ENCODE measurements at places on chromosomes 12 and 14.

DNA sequence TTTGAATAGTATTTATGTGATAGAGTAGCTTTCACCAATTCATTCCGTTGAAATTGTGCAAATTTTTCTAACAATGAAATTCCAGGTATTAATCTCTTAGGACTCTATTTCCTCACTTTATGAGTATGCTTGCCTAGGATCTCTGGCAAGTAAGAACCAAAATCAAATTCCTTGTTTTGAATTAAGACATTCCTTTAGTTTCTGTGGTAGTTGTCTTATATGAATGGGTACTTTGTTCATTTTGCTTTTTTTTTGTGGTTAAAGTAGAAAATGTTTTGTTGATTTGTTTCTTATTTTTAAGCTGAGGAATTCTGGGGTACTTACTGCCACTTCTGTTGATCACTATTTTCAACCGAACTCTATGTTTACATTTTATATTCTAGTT lies 59.8 kb downstream of the KITLG start:
- no peak for DNase-seq

DNA sequence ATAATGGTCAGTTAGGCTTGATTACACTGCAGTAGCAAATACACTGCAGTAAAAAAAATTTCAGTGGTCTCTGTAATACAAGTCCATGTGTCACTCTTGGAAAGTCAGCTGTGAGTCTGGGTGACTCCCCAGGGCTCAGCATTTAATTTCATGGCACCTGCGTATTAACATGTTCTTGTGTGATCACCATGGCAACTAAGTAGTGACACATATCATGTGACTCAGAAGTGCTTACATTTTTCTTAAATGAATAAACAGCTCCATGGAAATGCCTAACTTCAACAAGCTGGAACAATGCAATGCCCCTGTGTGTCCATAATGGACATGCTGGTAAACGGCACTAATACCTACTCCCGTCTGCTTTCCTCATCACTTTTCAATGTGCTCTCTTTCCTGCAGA lies 88.5 kb upstream of the ANO4 start:
- no peak for DNase-seq

- DNase-seq = no peak
Observed at GRCh38 chr14:102278631-102278935, 26.4 kb downstream of the MOK start.

DNA sequence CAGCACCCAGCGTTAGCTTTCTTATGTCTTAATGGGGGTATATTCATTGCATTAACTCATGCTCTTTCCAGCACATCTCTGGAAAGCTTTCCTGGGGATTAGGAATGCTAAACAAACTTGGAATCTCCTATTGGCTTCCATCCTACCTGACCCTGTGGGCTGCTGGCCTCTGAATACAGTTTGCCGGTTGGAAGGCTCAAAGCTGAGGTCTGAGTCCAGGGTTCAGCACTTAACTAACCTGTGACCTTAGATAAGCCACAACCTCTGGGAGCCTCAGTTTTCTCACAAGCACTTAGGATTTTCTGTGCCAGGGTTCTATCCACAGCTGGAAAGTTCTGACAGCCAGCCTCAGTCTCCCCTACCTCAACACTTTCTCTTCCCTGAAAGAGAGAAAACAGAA lies 12.9 kb upstream of the RND1 start:
- no peak for DNase-seq

DNA sequence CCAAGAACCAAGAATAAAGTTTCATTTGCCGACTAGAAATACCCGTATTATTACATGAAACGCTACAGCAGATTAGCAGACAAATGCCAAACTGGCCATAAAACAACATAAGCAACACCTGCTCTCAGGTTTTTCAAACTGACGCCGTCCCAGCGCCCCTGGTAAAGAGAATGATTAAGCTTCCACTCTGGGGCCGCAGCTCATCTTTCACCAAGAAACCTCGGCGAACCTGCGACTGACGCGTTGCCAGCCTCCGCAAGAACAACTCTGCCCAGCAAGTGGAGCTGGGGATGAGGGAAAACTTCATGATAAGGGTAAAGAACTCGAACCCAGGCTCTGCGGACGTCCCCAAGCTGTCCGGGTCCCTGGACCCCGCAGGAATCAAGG lies 530 bp downstream of the ARL1 start:
- DNase-seq = peak; percentile 31

DNA sequence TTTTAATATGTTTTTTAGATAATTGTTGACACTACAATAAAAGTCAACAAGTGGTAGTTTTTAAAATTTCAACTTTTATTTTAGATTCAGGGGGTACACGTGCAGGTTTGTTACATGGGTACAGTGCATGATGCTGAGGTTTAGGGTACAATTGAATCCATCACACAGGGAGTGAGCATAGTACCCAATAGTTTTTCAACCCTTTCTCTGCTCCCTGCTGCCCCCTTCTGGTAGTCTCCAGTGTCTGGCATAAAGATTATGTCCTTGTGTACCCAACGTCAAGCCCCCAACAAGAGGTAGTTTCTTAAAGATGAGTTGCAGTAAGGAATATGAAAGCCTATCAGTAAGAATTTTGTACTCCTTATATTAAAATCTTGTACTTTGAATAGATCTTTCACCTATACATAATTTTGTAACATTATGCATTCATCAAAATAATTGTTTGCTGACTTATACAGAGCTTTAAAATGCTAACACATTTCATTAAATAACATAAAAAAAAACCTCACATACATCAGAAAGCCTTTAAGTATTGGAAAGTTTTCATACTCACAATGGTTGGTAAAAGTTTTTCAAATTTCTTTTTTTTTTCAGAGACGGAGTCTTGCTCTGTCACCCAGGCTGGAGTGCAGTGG lies 5.4 kb upstream of the RALGAPA1 start:
- DNase-seq = peak; percentile 68

DNA sequence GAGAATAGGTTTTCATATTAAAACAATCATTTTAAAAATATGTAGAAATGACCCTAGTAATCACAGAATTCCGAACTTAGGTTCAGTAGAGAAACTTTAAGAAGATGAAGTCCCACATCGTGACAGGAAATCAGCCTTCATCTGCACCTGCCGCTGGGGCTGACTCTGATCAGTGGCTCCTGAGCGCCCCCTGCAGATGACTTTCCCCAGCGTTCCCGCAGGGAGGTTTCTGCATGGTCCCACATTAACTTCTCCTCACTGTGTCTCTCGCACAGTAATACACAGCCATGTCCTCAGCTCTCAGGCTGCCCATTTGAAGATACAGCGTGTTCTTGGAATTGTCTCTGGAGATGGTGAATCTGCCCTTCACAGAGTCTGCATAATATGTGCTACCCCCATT lies 1131.1 kb downstream of the TMEM121 start:
- no peak for DNase-seq

- DNase-seq = no peak
Observed at GRCh38 chr14:73272393-73272792, 35.1 kb downstream of the PAPLN start.
